ENCODE measurements at places on chromosomes 3 and 15. TPM values are rescaled to one million over a fixed set of nuclear protein-coding genes. Genes with fewer than 3 reads are reported as not detected.

- no peak overlapping the region for H3K4me3 ChIP-seq
- H3K36me3 ChIP-seq = no peaks in the 10 kb centered on the region
- no peak for DNase-seq
- no peaks in the 10 kb centered on the region for H3K27me3 ChIP-seq
- no peaks in the 10 kb centered on the region for H3K4me1 ChIP-seq
- H3K27ac ChIP-seq = no peak overlapping the region
Observed at GRCh38 chr15:66692391-66692790, 9.6 kb upstream of the SMAD6 start.

DNA sequence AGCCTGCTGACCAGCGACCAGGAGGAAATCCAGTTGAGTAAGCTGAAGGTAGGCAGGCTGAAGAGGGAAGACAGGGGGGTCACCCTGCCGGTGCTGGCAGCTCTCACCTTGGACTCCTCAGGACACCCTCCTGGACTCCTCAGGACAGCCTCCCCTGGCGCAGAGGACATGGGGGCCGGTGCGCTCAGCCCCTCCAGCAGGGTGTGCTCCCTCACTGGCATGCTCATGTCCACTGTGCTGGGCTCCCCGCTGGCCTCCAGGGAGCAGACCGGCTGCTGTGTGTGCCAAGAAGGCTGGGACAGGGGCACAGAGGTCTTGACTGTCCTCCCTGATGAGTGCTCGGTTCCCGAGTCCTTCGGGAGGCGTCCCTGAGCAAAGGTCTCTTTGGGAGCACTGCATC is 183.6 kb downstream of the ATP10A start:
- H3K36me3 ChIP-seq = peaks cover 3% of the 10 kb centered on the region
- no peaks in the 10 kb centered on the region for H3K27me3 ChIP-seq
- peaks cover 27% of the 10 kb centered on the region for H3K4me1 ChIP-seq
- no peak overlapping the region for H3K4me3 ChIP-seq
- no peak overlapping the region for H3K27ac ChIP-seq
- DNase-seq = no peak

DNA sequence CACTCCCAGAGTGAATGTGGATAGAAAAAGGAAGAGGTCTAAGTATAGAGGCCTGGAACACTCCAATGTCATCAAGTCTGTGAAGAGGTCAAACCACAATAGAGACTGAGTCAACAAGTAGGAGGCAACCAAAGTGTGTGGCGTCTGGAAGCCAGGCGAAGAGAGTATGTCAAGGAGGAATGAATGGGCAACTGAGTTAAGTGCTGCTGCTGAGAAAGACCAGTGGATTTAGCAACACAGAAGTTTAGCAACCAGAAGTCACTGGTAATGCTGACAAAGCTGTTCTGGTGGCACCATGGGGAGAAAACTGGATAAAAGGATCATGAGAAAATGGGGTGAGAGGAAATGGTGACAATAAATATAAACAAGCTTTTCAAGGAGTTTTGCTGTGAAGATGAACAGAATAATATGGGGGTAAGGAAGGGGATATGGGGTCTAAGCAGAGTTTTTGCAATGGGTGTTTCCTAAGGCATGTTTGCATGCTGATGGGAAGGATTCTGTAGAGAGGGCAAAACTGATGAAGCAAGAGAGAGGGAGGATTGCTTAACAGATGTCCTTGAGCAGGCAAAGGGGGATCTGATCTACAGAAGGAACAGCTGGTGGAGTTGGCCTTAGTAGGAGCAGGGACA is 38.4 kb downstream of the PCOLCE2 start:
- DNase-seq = no peak
- H3K4me1 ChIP-seq = no peaks in the 10 kb centered on the region
- no peaks in the 10 kb centered on the region for H3K36me3 ChIP-seq
- no peaks in the 10 kb centered on the region for H3K27me3 ChIP-seq

GRCh38 chr3:13095408-13095937 is 22.2 kb upstream of the IQSEC1 start:
- no peaks in the 10 kb centered on the region for H3K36me3 ChIP-seq
- DNase-seq = peak; percentile 78
- H3K27me3 ChIP-seq = no peaks in the 10 kb centered on the region
- H3K4me1 ChIP-seq = peaks cover 28% of the 10 kb centered on the region
- no peak overlapping the region for H3K4me3 ChIP-seq

GRCh38 chr3:177150970-177151627 is 46.2 kb downstream of the TBL1XR1 start:
- no peaks in the 10 kb centered on the region for H3K27me3 ChIP-seq
- H3K27ac ChIP-seq = no peak overlapping the region
- H3K36me3 ChIP-seq = no peaks in the 10 kb centered on the region
- H3K4me3 ChIP-seq = no peak overlapping the region

Gene TFRC
- total RNA-seq = 91.4 TPM

All from spinal cord (tissue), 10 donors.